ENCODE measurements at places on chromosomes 2 and 18.

GRCh38 chr18:67363694-67364093, 152.8 kb downstream of the DSEL start:
- no peak for DNase-seq

- DNase-seq, result no peak
Observed at GRCh38 chr2:25481381-25482300, 139.9 kb upstream of the DNMT3A start.

DNA sequence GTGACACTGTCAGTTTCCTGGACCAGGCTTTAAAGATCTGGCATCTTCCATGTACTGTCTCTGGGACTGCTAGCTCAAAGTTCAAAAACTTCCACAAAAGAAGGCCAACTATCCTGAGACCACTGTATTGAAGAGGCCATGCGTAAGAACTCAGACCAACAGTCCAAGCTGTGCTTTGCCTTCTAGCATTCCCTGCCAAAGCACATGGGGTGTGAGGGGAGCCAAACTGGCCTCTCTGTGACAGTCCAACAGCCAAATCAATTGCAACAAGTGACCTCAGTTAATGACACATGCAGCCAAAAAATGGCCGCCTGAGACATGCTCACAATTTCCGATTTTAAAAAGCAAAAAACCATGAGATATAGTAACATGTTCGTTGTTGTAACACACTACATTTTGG, 160.3 kb upstream of the CDH19 start:
- no peak for DNase-seq

GRCh38 chr2:165640247-165640929, 153.7 kb downstream of the GALNT3 start:
- no peak for DNase-seq

- no peak for DNase-seq
Observed at GRCh38 chr2:143564419-143564818, 435.2 kb downstream of the ARHGAP15 start.

DNA sequence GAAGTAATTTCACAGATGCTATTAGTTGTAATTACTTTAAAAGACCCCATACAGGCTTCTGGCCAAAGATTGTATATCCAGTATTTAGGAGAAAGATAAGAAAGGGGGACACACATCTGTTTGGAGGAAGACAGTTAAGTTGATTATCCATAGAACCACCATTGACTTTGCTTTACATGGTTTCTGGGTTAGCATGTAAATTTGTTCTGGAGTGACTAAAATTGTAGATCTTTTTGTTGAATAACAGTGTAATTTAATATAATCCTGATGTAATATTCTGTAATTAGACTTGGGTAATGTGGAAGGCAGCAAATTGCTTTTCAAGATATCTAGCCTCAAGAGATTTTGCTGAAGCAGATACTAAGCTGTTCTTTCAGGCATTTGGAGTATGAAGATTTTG, 17.2 kb downstream of the COMMD1 start:
- no peak for DNase-seq
